Fibroblast of lung (primary cell): ENCODE measurements at places on chromosomes 5 and 9. TPM values are rescaled to one million over a fixed set of nuclear protein-coding genes. Genes with fewer than 3 reads are reported as not detected.
A peak's percentile ranks its signal among the peaks of the same experiment; 100 is the strongest.

GRCh38 chr9:130962418-130963316 is 23.6 kb upstream of the FIBCD1 start:
- no peak overlapping the region for H3K4me3 ChIP-seq
- no peaks in the 10 kb centered on the region for H3K27me3 ChIP-seq
- H3K27ac ChIP-seq, result peak overlapping the region; percentile 73
- H3K4me1 ChIP-seq, result peaks cover 12% of the 10 kb centered on the region

GRCh38 chr5:81779916-81780266 is 29.0 kb upstream of the SSBP2 start:
- H3K36me3 ChIP-seq, result no peaks in the 10 kb centered on the region
- H3K4me1 ChIP-seq, result peaks cover 5% of the 10 kb centered on the region
- H3K4me3 ChIP-seq, result no peak overlapping the region
- no peak overlapping the region for H3K27ac ChIP-seq
- no peaks in the 10 kb centered on the region for H3K27me3 ChIP-seq

DNA sequence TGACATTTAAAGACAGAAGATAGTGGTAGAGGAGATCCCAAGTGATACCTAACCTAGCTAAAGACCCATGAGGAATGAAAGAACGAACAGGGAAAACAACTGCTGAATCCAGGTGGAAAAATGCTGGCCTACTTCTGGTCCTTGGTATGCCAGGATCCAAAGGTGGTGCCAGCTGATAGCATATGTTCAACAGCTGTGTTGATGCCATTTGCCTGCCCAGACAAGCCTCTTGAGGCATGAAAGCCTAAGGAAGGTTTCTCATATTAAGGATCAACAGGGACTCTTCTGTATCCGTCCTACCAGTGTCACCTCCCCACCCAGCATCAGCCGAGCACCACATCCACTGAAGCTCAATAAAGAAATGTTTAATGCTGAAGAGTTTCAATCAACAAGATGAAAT is 225.7 kb upstream of the DMRT1 start:
- no peaks in the 10 kb centered on the region for H3K36me3 ChIP-seq
- no peak overlapping the region for H3K4me3 ChIP-seq
- DNase-seq, result no peak
- H3K27me3 ChIP-seq, result no peaks in the 10 kb centered on the region
- no peak overlapping the region for H3K27ac ChIP-seq

GRCh38 chr9:108536836-108537601 is 318.8 kb downstream of the ACTL7B start:
- no peaks in the 10 kb centered on the region for H3K36me3 ChIP-seq
- H3K4me3 ChIP-seq, result no peak overlapping the region
- peaks cover 12% of the 10 kb centered on the region for H3K4me1 ChIP-seq
- DNase-seq, result peak; percentile 51
- H3K27ac ChIP-seq, result no peak overlapping the region

- peak overlapping the region; percentile 81 for H3K27ac ChIP-seq
- peak overlapping the region; percentile 71 for H3K4me3 ChIP-seq
- DNase-seq, result no peak
- peaks cover 6% of the 10 kb centered on the region for H3K4me1 ChIP-seq
These were observed 1.8 kb downstream of the STK10 start for GRCh38 chr5:172186114-172186695.

DNA sequence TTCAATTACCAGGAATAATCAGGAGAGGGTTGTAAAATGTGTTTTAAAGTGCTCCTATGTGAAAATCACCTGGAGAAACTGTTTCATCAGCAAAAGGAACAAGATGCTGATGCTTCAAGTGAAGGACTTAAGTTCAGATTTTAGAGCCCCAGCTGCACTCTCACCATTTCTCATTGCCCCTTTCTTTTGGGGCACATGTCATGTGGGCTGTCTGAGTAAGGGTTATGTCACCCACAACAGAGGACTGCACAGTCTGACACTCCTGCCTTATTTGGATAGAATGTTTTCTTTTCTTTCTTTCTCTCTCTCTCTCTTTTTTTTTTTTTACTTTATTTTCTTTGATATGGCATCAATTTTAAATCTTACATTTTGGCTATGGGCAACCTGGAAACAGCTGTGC is 204.1 kb upstream of the EFNA5 start:
- H3K4me1 ChIP-seq, result peaks cover 8% of the 10 kb centered on the region
- no peaks in the 10 kb centered on the region for H3K27me3 ChIP-seq
- H3K4me3 ChIP-seq, result no peak overlapping the region
- no peak overlapping the region for H3K27ac ChIP-seq

GRCh38 chr5:150489360-150490295 is 18.3 kb upstream of the NDST1 start:
- H3K4me3 ChIP-seq, result peak overlapping the region; percentile 87
- peak overlapping the region; percentile 65 for H3K27ac ChIP-seq
- no peaks in the 10 kb centered on the region for H3K27me3 ChIP-seq
- DNase-seq, result peak; percentile 73

DNA sequence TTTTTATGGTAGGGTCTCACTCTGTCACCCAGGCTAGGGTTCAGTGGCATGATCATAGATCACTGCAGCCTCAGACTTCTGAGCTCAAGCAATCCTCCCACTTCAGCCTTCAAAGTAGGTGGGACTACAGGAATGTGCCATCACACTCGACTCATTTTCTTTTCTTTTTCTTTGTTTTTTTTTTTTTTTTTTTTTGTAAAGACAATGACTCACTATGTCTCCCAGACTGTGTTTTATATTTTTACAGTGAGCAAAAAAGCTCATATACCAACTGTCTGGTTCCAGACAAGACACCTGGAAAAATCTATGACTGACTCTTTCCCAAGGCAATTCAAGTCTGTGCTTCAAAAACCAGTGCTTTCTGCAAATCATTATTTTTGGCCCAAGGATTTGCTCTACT is 10.8 kb upstream of the FOXD1 start:
- DNase-seq, result no peak
- H3K4me3 ChIP-seq, result no peak overlapping the region
- H3K27ac ChIP-seq, result no peak overlapping the region
- no peaks in the 10 kb centered on the region for H3K4me1 ChIP-seq
- peaks cover 11% of the 10 kb centered on the region for H3K27me3 ChIP-seq

- H3K27me3 ChIP-seq, result no peaks in the 10 kb centered on the region
- H3K4me1 ChIP-seq, result no peaks in the 10 kb centered on the region
- no peak for DNase-seq
- H3K27ac ChIP-seq, result no peak overlapping the region
- no peak overlapping the region for H3K4me3 ChIP-seq
- H3K36me3 ChIP-seq, result no peaks in the 10 kb centered on the region
These were observed 48.1 kb upstream of the TDRD7 start for GRCh38 chr9:97363661-97364299.

GRCh38 chr5:170338291-170338690 is 40.7 kb upstream of the LCP2 start:
- no peaks in the 10 kb centered on the region for H3K27me3 ChIP-seq
- H3K27ac ChIP-seq, result no peak overlapping the region
- H3K4me3 ChIP-seq, result no peak overlapping the region
- no peaks in the 10 kb centered on the region for H3K4me1 ChIP-seq

DNA sequence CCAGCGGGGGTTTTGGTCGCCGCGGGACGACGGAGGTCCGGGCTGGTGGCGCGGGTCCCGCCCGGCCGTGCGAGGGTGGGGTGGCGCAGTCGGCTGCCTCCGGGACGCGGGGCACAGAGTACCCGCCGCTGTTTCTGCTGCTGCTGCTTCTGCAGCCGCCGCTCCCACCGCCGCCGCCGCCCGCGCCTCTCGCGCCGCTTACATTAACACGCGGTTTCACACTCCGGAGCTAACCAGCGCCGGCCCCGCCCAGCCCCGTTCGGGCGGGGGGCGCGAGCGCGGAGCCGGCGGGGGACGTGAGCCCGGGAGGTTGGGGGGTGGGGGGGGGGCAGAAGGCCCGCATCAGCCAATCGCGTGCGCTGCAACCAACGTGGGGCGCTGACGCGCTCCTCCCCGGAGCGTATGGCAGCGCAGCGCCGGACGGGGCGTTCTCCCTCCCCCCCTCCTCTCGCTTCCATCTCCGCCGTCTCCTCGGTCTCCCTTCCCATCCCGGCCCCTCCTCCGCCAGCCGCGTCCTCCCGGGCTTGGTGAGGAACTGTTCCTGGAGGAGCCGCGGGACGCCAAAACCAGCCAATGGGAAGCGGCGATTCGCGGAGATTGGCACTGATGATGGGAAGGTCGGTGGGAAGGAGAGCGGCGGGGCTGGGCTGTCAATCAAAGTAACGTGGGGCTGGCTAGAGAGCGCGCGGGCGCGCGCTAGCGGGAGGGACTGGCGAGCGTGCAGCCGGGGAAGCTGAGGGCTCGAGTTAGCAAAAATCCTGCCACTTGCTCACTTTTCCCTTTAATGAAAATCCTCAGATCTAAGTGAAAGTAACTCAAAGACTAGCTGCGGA is at the start of gene TLE1:
Gene TLE1, minus strand, starts transcription at position 205 of the 833 bp plus-strand sequence. CDS start 1,307 bp downstream, outside the sequence.
- peak within 1 kb of the TSS; percentile 73 for H3K4me3 ChIP-seq
- no peaks in the 10 kb centered on the region for H3K36me3 ChIP-seq
- no peaks in the 10 kb centered on the region for H3K27me3 ChIP-seq
- DNase-seq, result peak; percentile 99
- H3K4me1 ChIP-seq, result peaks cover 17% of the 10 kb centered on the region

DNA sequence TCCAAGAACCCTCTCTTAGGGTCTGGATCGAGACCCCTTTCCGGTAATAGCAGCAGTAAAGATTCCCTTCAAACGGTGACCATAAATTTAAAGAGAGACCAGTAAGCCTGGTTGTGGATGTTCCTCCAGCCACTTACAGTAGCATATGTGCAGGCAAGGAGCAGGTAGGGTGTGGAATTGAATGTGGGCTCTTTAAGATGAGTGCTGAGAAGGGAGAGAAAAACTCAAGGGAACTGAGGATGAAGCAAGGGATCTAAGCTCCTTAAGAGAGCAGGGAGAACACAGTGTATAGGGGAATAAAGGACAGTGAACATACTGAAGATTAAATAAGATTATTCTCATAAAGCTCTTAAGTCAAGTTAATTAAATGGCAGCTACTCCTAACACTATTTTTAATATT is 51.3 kb downstream of the DPYSL3 start:
- H3K27ac ChIP-seq, result no peak overlapping the region
- no peaks in the 10 kb centered on the region for H3K36me3 ChIP-seq
- no peak for DNase-seq

GRCh38 chr5:96821260-96821916 is 13.6 kb upstream of the ERAP1 start:
- no peak overlapping the region for H3K4me3 ChIP-seq
- DNase-seq, result no peak
- H3K27me3 ChIP-seq, result no peaks in the 10 kb centered on the region
- no peaks in the 10 kb centered on the region for H3K36me3 ChIP-seq

GRCh38 chr5:108260117-108260857 is 121.6 kb downstream of the FBXL17 start:
- no peaks in the 10 kb centered on the region for H3K4me1 ChIP-seq
- no peak overlapping the region for H3K4me3 ChIP-seq
- H3K27ac ChIP-seq, result no peak overlapping the region
- no peaks in the 10 kb centered on the region for H3K36me3 ChIP-seq

DNA sequence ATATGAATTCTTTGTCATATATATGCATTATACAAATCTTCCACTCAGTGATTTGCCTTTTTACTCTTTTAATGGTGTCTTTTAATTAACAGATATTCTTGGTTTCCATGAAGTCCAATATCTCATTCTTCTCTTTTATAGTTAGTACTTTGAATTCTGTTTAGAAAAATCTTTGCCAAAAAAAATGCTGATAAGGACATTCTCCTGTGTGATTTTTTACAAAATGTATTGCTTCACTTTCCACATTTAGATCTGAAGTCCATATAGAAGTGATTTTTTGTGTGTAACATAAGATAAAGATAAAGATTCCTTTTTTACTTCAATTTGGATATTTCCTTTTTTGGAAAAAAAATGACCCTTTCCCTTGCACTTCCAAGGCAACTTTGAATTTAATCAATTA is 50.3 kb downstream of the OTP start:
- no peak for DNase-seq
- no peaks in the 10 kb centered on the region for H3K36me3 ChIP-seq
- H3K4me3 ChIP-seq, result no peak overlapping the region

DNA sequence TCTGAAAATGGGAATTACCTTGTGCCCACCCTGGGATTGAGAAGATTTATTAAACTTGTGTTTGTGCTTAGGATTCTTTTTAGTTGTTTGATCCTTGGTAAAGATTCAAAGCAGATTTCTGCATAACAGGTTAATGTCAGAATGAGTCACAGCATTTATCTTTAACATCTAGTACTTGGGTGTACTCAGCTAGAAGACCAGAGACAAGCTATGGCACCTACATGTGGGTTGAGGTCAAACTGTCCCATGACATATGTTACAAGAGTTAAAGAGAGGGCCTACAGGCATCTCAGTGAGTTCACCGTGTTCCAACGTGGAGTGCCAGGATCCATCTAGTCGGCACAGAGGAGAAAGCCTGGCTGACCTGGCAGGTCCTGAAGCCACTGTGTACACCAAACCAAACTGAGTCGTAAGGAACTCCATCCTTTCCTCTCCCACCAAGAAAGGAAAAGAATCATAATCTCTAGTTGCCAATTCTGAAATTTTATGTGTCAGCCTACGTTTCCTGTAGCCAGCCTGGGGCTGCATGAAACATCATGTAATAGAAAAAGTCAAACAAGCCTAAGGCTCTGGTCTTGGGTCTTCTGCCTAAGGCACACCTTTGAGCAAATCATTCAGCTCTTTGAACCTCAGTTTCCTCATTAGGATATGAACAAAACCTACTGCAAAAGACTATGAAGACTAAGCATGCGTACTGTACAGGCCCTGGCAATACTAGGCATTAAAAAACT is 73.7 kb downstream of the RCL1 start:
- H3K27ac ChIP-seq, result no peak overlapping the region
- no peaks in the 10 kb centered on the region for H3K36me3 ChIP-seq
- no peaks in the 10 kb centered on the region for H3K27me3 ChIP-seq
- no peak overlapping the region for H3K4me3 ChIP-seq

- no peak overlapping the region for H3K27ac ChIP-seq
- H3K36me3 ChIP-seq, result no peaks in the 10 kb centered on the region
- H3K4me1 ChIP-seq, result no peaks in the 10 kb centered on the region
- no peaks in the 10 kb centered on the region for H3K27me3 ChIP-seq
These were observed 59.1 kb downstream of the TLR4 start for GRCh38 chr9:117763314-117763713.

- H3K27me3 ChIP-seq, result no peaks in the 10 kb centered on the region
- no peak overlapping the region for H3K4me3 ChIP-seq
- no peak for DNase-seq
- no peak overlapping the region for H3K27ac ChIP-seq
These were observed 413.9 kb downstream of the GADD45G start for GRCh38 chr9:90018688-90019087.

DNA sequence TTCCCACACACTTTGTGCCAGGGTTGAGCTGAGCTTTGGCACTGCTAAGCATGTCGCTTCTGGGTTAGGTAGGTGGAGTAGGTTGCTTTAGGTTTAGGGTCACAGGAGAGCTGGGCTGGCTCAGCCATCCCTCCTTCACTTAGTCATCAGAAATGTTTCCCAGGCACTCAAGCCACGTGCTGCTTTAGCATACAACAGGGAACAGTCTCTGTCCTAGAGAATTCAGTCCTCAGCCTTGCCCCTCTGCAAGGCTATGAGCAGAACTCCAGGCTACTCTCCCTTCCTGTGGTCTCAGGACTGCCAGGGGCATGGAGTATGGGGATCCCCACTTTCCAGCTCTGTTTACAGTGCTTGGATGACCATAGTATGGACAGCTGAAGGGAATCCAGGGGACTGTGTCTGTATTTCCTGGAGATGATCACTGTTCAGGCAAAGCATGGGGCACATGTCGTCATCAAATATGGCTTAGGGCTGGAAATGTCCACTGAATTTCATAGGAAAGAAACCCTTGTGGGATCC is 7.5 kb upstream of the ANKRD33B start:
- no peak overlapping the region for H3K4me3 ChIP-seq
- H3K27me3 ChIP-seq, result no peaks in the 10 kb centered on the region
- H3K27ac ChIP-seq, result peak overlapping the region; percentile 49

Gene MAMDC2
- 5.4 and 23.0 TPM in 2 replicates for total RNA-seq

Gene LRRC70
- 0.51 and 1.3 TPM in 2 replicates for total RNA-seq

Gene MYMK
- total RNA-seq, result not detected in 2 replicates

Gene NOXA1
- total RNA-seq, result 0.66 and 0.77 TPM in 2 replicates

Gene SHISAL2B
- not detected in 2 replicates for total RNA-seq

Gene CEL
- under 0.01 and 0.33 TPM in 2 replicates for total RNA-seq

Gene INSL4
- not detected in 2 replicates for total RNA-seq

Gene CENPP
- total RNA-seq, result 1.0 and 1.7 TPM in 2 replicates
